Cardiac muscle cell (in vitro differentiated cells and primary cell): ENCODE measurements at places on chromosomes 3 and 15.

GRCh38 chr3:25472153-25472552 is 44.1 kb downstream of the RARB start:
- no peak for DNase-seq

GRCh38 chr3:70919661-70920060 is 607.2 kb upstream of the MDFIC2 start:
- no peak for DNase-seq

DNA sequence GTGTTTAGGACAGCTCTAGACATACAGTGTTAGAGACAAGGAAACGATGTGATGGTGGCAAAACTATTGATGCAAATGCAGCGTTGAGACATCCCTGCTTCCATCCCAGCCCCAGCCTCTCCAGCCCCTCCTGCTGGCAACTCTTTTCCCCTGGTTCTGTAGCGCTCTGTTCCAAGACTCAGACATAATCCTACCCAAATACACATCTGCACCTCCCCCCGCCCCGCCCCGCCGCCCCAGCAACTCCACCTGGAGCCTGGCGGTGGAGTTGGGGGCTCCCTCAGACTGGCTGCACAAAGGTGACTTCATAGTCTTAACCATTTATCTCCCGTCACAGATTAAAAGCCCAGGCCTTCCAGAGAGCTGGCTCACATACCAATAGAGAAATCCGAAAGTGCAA is 7.2 kb upstream of the SEC22A start:
- DNase-seq: peak; percentile 39

GRCh38 chr15:68363353-68363752 is 68.6 kb downstream of the ITGA11 start:
- no peak for DNase-seq

GRCh38 chr3:53804697-53805462 is 41.3 kb downstream of the CHDH start:
- DNase-seq: no peak

GRCh38 chr3:52983828-52984227 is 62.0 kb downstream of the SFMBT1 start:
- DNase-seq: no peak

GRCh38 chr3:104960579-104960978 is 406.1 kb upstream of the ALCAM start:
- DNase-seq: no peak

DNA sequence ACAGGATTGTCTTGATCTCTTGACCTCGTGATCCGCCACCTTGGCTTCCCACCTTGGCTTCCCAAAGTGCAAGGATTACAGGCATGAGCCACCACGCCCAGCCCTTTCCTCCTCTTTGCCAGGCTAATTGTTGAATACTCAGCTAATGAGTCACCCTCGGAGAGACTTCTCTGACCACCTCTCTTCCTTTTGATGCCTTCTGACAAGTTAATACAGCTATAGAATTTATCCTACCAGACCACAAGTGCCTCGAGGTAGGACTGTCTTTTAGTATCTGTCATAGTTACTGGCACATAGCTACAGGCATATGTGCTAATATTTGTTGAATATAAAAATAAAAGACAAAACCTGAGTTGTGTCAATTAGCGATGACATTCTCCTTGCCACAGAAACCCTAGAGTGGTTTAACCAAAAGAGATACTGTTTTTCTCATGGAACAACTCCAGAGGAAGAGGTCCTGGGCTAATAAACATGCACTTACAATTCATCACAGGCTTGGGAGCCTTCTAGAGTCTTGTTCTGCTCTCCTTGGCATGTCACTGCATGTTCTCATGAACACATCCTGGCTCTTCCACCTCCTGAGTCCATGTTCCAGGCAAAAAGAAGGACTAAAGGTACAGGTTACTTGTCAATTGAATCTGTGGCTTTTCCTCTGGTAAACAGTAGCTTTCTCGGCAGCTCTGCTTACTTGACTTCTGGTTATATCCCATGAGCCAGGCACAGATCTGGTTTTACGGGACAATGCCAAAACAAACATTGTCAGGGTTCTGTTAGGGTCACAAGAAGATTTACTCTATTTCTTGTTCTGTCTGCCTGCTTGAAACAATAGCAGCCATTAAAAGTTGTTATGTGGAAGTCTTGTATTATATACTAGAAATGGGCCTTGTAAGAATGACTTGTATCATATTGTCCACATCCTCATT is 332.3 kb downstream of the THSD4 start:
- DNase-seq: no peak

DNA sequence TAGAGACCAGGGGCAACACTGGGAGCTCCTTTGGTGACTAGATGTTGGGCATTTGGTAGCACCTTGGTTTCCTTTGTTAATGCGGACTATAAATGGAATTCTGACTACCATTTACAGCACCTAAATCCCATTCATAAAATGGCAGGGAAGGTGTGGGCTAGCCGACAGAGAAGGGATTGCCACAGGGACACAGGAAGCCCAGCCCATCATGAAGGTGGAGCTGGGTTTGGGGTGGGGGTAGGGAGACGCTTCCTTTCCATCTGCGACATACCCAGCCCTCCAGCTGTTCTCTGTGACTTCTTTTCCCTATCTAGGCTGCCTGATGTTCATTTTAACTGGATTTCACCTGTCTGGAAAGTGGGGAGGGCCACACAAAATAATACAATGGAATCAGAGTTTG is 21.0 kb downstream of the ABHD2 start:
- no peak for DNase-seq

GRCh38 chr15:50824514-50824913 is 59.0 kb upstream of the SPPL2A start:
- no peak for DNase-seq

DNA sequence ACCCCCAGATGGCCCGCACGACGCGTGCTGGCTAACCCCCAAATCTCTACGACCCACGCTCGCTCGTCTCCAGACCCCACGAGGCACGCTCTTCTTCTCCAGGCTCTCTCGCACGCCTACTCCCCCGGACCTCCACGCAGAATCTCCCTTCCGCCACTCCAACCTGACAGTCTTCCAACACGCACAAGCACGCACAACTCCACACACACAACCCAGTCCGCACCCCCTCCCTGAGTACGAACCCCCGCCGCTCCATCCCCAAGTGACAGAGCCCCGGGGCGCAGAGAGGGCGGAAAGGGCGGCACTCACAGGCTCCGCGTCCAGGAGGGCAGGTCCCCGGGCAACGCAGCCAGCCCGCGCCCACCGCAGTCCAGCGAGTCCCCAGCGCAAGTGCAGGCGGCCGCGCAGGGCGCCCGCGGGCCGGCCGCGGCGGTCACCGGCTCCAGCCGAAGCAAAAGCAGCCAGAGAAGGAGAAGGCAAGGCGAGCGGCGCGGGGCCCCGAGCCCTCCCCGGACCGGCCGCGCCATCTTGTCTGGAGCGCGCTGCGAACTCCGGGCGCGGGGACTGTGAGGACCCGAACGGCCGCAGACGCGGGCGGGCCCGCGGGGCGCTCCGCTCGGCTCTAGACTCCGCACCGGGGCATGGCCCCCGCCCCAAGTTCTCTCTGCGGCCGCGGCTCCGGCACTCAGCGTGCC is 794 bp downstream of the LRIG1 start:
- DNase-seq: peak; percentile 20

- no peak for DNase-seq
Observed at GRCh38 chr15:63134245-63134985, 12.8 kb downstream of the LACTB start.

GRCh38 chr3:137222736-137223225 is 265.0 kb downstream of the IL20RB start:
- DNase-seq: no peak

GRCh38 chr3:55906896-55907295 is 419.8 kb upstream of the WNT5A start:
- no peak for DNase-seq

DNA sequence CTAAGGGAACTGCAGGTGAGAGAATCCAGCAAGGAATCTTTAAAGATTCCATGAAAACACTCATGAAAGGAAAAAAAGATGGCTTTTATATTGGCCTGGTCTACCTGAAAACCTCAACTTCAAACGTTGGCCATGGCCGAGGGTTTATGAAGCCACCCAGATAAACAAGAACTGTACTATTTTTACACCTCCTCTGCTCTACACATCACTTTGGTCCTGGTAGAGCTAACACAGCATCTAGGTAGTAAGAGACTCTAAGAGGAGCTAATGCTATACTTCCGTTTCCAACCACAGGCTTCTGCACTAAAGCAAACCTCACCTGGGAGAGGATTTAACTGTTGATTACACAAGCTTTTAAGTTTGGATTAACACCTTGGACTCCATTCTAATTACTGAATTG is 466.2 kb downstream of the FGF12 start:
- no peak for DNase-seq

GRCh38 chr15:33066584-33066983 is 127.9 kb downstream of the FMN1 start:
- no peak for DNase-seq

GRCh38 chr3:151112731-151113130 is 27.3 kb downstream of the MED12L start:
- no peak for DNase-seq

- no peak for DNase-seq
Observed at GRCh38 chr15:48557335-48557734, 88.2 kb downstream of the FBN1 start.

DNA sequence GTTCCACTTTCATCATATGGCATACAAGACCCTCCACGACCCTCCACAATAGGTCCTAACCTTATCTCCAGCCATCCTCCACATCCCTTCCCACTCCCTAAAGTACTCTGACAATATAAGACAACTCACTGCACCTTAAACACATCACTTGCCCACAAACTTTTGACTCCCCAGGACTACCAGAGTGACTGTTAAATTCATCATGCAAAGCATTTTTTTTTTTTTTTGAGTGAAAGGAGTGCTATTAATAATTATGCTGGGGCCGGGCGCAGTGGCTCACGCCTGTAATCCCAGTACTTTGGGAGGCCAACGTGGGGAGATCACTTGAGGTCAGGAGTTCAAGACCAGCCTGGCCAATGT is 55.8 kb downstream of the OSBPL10 start:
- DNase-seq: no peak

DNA sequence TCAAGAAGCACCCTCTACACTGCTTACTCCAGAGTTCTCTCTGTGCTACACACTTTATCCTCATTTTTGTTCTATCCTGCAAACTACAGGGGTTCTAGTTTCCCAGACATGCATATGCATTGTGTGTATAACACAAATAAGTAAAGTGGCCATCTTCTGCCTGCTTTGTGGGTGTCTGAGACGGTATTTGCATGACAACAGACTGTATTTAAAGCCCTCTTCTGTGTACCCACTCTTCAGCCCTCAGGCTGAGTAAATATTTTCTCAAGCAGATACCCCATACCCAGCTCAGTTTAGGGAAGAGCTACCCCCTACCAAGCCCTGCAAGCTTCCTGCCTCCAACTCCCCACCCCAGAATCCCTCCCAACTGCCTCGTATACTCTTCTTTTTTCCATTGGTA is 31.7 kb downstream of the SYNPR start:
- no peak for DNase-seq

DNA sequence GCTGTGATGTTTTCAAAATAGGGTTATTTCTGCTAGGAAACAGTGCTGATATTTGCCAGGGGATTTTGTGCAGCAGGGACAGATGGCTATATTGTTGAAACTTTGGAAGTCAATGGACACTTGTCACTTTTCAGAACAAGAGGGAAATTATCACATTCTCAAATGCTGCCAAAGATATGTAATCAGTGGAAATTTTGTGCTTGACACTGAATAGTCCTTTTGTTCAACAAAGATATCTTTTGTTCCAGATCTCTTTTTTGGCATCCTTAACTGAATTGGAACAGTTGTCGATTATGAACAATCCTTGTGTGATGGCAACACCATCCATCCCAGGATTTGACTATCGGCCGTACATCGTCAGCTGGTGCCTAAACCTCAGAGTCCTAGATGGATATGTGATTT is 7.8 kb downstream of the CEP97 start:
- DNase-seq: no peak

DNA sequence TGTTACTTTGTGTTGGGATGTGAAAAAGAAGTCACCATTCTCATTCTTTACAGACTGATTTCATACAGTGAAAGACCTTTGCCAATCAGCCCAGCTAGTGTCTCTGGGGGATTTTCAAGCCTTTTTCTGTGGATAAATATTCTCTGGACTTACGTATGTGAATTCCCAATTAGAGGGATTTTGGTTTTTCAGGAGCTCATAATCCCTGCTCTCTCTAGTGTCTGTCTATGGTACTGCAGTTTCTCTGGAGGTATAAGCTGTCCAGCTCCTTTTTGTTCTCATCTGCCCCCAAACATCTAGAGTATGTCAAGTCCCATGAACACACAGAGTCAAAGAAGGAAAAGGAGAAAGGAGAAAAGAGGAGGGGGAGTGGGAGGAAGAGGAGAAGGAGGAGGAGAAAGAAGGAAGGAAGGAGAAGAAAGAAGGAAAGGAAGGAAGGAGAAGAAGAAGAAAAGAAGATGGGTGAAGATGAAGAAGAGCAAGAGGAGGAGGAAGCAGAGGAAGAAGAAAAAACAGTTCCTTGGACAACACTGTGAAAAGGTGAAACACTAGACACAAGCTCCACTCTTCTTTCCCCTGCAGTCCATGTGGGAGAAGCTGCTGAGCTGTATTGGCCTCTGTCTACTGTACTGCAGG is 218.6 kb downstream of the GREM1 start:
- no peak for DNase-seq

DNA sequence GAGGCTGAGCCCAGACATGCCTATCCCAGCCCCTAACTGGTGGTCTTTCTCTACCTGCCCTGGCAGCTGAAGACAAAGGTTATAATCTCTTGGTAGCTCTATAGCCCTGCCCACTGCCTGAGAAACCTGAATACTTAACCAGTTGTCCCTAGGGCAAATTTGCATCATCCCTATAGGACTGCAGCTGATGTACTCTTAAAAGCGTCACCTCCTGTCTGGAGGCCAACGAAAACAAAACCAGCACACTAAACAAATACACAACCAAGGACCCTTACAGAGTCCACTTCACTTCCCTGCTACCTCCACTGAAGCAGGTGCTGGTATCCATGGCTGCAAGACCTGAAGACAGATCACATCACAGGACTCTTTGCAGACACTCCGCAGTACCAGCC is 98.0 kb downstream of the KCNAB1 start:
- no peak for DNase-seq

DNA sequence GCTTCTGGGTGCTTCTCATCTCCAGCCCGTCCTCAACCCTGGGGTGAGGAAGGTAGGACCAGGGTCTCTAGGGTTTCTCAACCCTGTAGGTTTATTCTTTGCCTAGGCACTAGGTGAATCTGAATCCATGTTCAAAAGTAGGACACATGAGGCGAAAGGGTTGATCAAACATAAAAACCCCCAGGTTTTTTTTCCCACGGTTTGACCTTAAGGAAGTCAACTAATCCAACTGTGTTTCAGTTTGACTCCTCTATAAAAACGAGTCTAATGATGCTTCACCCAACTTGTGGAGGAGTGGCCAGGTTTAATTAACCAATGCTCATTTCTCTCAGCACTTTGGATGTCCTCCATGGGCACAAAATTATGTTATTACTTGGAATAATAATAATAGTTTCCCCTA is 335.9 kb upstream of the ICE2 start:
- DNase-seq: no peak
